Activated CD4-positive, alpha-beta T cell treated with anti-CD3 and anti-CD28 coated beads, Interleukin-2, amount 10 ng/mL, durations not matched to agents 7 days and 5 days (primary cell): ENCODE measurements at places on chromosomes 7 and 10.

GRCh38 chr10:69285699-69286098, 7.4 kb downstream of the HK1 start:
- no peak for DNase-seq

DNA sequence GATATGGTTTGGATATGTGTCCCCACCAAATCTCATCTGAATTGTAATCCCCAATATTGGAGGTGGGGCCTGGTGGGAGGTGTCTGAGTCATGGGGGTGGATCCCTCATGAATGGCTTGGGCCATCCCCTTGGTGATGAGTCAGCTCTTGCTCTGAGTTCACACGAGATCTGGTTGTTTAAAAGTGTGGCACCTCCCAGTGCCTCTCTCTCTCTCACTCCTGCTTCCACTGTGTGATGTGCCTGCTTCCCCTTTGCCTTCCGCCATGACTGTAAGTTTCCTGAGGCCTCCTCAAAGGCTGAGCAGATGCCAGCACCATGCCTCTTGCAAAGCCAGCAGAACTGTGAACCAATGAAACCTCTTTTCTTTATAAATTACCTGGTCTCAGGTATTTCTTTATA, 4.8 kb upstream of the GCK start:
- DNase-seq, result no peak

DNA sequence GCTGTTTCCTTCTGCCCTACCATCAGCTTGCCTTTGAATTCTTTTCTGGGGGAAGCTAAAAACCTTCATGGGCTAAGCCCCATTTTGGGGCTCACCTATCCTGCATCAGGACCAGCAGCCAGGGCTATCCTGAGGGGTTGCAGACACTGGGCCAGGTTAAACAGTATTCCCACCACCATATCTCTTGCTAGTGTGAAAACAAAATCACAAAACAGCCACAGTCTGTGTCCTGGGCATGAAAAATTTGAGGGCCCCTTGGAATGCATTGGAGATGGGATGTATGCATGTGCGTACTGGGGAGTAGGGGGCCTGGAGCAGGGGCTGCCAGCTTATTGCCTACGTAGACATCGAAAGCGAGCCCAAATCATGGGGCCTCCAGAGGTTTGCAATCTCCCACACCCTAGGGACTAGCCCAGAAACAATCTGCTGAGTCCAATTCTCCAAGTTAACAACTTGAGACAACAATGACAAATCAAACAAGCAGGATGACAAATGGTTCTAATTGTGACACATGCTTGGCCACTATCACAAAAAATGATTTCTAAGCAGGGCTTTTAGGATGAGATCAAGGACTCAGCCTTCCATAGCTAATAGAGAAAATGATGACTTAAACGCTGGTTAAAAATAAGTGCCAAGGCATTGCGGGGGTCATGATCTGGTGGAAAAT, 557.1 kb downstream of the KCNMA1 start:
- DNase-seq, result no peak

GRCh38 chr7:5431560-5432015, 8.0 kb upstream of the TNRC18 start:
- no peak for DNase-seq

DNA sequence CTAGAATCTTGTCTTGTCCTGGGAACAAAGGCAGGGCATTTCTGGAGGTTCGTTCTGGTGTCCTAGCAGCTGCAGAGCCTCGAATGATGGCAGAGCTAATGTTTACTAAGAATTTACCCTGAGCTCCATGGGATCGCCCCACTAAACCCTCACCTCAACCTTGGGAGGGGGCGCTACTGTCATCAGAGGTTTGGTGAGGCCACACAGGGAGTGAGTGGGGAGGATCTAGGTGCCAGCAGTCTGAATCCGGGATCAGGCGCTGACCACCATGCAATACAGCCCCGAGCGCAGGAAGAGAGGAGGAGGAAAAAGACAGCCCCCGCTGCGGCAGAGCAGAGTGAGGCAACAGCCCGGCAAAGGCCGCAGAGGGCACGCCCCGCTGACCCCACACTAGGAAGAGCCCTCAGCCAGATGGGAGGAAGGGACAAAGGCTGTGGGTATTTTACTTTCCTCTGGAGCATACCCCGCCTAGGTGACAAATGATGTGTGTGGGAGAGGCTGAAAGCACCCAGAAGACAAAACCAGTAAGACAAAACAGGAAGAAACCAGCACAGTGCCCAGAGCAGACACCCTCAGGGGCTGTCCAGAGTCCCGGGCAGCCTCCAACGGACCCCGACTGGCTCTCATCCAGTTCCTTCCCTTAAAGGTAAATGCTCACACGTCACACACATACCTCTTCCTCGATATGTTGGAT, 103.5 kb downstream of the FAM53B start:
- DNase-seq, result no peak

- no peak for DNase-seq
Measured at GRCh38 chr7:87027900-87028299, 31.6 kb downstream of the ELAPOR2 start.

DNA sequence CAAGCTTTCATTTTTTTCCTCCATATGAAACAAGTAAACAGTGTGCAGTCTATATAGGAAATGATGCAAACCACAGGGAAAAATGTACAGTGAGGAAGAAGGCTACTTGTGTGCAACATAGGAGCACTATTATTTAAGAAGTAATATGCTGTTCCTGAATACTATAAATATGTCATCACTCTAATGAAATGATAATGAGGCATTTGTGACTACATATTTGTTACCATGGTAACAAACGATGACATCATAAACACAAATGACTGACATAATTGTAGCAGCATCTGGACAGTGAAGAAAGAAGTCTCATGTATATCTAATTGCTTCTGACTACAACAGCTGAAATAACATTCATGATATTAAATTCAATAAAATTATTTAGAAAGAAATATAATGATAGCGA, 164.8 kb downstream of the C7orf25 start:
- DNase-seq, result no peak

DNA sequence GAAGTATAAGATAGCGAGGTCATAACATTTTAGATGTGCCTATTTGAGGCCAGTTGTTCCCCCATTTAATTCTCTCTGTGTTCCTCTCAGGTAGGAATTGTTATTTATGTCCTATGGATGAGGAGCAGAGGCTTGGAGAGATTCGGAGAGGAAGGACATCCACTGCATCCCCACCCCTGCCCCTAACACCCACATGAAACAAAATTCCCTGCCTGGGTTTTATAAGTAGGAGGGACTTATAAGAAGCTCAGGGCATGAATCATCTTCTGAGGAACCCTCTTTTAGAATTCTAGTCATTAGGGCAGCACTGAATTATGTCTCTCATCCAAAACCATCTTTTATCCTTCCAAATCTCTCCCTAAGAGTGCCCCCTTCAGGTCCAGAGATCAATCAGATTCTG, 5.0 kb downstream of the CHAT start:
- no peak for DNase-seq

DNA sequence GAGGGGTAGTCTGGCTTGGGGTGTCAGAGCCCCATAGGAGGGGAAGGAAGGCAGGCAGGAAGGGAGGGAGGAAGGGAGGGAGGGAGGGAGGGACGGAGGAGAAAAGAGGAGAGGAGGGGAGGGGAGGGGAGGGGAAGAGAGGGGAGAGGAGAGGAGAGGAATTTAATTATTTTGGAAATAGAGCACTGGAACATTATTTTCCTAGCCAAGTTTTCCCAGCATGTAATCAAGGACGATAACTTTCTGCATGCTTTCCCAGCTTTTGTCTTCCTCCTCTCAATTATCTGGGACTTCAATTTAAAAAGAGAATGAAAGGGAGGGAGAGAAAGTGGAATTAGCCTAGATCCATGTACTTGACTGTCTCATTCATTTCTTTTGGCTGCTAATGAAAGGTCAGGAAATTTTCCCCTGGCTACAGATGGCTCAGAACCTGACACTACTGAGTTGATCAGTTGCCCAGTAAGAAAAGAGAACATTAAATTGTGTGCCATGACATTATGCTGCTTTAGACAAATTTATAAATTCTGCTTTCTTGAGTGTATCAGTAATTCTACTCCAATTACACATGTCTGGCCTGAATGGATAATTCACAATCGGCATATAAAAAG, 148.8 kb downstream of the LRRC4 start:
- no peak for DNase-seq

DNA sequence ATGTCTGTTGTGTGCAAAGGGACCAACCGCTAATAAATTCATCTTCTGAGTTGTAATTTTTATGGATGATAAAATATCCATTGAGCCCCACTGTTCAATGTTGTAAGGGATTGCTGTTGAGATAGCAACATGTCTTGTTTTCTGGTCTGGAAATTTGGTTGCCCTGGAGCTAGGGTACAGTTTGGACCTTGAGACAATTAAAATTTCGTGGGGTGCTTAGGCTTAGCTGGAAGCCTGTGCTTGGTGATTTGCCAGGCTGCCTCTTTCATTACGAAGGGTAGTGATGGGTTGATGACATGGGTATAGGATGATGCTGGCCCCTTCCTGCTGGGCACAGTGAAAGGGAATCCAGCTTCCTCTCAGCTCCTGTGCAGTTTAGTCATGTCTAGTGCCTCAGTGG, 43.6 kb downstream of the PLCE1 start:
- DNase-seq, result no peak

DNA sequence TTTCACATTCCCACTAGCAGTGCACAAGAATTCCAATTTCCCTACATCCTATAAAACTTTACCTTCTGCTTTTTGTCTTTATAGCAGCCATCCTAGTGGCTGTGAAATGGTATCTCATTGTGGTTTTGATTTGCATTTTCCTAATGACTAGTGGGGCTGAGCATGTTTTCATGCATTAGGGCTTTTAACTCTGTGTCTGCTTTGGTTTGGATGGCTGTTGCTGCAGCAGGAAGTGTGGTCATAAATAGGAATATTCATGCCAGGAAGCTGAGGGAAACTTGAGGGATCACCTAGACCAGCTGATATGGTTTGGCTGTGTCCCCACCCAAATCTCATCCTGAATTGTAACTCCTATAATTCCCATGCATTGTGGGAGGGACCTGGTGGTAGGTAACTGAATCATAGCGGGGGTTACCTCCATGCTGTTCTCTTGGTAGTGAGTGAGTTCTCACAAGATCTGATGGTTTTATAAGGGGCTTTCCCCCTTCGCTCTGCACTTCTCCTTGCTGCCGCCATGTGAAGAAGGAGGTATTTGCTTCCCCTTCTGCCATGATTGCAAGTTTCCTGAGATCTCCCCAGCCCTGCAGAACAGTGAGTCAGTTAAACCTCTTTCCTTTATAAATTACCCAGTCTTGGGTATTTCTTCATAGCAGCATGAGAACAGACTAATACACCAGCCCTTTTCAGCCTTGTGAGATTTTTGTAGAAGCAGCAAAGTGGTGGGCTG, 181.8 kb upstream of the PITRM1 start:
- DNase-seq, result no peak

- no peak for DNase-seq
Measured at GRCh38 chr10:84447701-84448400, 119.5 kb downstream of the CCSER2 start.

- DNase-seq, result no peak
Measured at GRCh38 chr7:8236780-8237407, 25.1 kb downstream of the ICA1 start.

GRCh38 chr7:2651847-2652735, 20.3 kb downstream of the TTYH3 start:
- no peak for DNase-seq

- no peak for DNase-seq
Measured at GRCh38 chr7:55374213-55374612, 9.1 kb downstream of the LANCL2 start.
